ENCODE measurements at places on chromosomes 12 and 14.

DNA sequence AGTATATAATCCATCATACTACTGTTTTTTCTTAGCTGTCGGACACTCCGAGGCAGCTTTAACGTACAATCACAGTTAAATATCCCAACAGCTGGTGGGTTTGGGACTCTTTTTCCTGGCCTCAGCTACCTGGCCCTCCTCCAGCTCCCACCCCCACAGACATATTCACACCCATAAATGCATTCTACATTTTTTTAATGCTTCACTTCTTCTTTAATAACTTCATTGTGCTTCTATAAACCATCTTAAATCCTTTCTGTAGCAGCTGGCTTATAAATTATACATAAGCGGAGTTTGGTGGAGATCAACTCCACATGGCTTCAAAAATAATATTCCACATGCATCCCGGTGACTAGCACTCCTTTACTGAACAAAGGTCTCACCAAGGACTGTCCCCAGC lies 33.3 kb downstream of the TDG start:
- no peak for DNase-seq

DNA sequence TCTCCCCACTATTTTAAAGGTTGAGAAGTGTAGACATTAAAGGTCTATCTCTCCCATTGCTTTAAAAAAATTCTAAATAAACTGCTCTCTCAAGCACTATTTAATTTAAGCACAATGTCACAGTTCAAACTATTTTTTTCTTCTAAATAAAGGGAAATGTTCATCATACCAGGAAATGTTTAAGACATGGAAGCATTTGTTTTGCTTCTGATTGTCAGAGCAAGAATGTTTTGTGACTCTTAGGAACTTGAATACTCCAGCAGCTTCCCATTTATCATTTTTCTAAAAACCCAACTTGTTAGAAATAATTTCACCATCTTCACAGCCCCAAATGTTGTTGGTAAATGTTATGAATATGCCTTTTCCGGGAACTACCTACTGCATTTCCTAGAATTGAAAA lies 121.8 kb upstream of the NTF3 start:
- no peak for DNase-seq

DNA sequence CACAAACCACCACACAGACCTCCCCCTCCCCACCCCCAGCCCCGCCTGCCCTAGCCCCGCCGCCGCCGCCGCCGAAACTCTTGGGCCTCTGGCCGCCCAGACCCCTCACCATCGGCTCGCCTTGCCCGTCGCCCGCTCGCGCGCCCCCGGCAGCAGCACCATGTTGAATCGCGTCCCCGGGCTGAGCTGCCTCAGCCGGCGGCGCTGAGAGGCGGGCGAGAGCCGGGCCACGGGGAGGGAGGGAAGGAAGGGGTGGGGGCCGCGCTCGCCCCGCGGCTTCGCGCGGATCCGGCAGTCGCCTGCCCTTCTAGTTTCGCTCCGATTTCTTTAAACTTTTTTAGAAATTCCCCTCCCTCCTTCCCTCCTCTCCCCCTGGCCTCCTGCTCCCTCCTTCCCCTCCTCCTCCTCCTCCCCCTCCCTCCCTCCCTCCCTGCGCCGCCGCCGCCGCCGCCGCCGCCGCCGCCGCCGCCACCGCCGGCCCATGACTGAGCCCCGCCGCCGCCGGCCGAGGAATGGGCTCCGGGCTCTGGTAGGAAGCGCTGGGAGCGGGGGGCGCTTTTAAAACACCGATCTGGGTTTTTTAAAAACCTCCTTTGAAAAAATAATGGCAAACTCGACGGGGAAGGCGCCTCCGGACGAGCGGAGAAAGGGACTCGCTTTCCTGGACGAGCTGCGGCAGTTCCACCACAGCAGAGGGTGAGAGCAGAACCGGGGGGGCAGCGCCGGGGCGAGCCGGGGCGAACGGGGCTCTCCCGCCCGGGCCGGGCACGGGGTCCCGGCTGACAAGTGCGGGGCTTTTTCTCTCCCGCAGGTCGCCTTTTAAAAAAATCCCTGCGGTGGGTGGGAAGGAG lies at the start of gene ARID2:
Gene ARID2, plus strand, starts transcription at position 474 of the 851 bp plus-strand sequence. Its CDS starts 131 bp downstream, at position 605.
- DNase-seq = peak; percentile 72

DNA sequence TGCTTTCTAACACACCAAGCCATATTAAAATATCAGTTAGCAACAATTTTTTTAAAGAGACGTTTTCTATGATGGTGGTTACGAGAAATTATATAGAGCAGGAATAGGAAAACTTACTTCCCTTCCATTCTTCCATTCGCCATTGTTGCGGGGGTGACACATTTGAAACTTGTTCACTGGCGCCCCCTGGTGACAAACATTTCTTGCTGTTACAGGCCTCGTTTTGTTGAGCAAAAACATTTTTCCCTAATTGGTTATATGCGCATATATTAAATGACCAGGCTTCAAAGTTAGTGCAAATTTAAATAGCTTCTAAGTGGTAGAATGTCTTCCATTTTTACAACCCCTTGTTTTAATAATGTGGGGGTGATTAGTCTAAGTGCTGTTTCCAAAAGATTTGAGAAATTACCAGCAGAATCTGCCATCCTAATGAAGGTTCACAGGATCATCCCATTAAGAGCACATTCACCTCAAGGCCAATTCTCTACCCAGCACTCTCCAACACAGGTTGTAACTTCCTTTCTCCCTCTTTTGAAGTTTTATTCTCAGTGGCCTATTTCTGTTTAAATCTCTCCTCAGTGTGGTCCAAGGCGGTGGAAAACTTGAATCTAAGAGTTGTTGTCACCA lies 1124.7 kb downstream of the FLRT2 start:
- peak; percentile 89 for DNase-seq

Data from BE2C (cell line).